ENCODE measurements at places on chromosomes 16 and 17.

GRCh38 chr17:30381340-30381659 is 2.6 kb downstream of the CPD start:
- DNase-seq, result no peak

DNA sequence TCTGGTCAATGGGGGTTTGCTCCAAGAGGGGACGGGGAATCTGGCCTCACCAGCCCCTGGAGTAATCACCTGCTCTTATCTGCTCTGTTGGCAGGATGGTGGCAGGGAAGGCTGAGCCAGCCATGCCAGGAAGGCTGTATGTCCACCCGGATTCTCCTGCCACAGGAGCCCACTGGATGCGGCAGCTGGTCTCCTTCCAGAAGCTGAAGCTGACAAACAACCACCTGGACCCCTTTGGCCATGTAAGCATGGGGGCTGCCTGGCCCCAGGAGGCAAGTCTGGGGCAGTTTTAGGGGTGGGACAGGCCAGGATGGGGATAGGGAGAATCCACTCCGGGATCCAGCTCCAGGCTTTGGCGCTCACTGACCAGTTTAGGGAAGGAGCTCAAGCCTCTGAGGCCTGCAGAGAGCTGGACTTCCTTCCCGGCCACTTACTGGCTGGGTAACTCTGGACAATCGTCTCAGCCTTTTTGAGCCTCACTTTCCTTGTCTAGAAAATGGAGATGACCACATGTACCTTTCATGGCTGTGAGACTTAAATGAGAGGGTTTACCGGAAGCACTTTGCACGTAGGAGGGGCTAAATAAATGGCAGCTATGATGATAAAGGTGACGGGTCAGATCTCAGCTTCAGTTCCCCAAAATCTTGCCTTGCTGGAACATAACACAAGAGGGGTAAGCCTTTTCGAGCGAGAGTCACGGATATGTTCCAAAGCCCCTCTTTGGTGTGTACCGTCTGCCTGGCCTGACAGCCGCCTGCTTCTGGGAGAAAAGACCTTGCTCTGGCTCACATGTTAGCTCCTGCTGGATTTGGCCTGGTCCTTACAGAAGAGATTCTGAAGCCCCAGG is 15.4 kb downstream of the TBX4 start:
- DNase-seq, result no peak

DNA sequence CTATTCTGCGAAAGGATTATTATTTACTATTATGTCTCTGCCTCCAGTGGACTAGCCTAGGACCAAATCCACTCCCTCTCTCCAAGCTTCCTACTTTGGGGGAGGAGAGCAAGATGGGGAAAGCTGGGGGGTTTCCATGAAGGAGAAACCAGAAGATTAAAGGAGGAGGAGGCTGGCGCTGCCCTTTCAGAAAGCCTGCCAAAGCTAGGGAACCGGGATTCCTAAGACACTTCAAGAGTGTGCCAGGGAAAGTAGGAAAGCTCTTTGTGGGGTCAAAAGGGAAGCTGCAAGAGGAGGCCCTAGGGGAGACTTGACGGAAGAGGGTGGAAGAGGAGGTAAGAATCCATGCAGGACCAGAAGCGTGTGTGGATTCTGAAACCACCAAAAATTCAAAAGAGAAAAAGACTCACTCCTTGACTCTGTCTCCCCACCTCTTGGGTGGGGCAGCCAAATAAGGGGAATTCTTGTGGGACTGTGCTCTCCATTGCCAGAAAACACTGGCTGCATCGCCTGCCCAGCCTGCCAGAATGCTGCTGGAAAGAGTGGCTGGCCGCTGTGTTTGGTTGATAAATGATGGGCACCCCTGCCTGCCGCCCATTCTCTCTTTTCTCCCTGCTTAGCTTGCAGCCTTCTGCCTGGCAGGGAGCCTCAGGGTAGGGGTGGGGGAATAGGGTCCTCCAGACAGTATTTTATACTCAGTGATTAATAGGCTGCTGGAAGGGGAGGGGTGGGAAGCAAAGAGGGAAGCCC is 11.8 kb upstream of the KAT7 start:
- DNase-seq, result no peak

- DNase-seq, result no peak
These were observed 2.3 kb upstream of the SSTR5 start for GRCh38 chr16:1070084-1070863.

DNA sequence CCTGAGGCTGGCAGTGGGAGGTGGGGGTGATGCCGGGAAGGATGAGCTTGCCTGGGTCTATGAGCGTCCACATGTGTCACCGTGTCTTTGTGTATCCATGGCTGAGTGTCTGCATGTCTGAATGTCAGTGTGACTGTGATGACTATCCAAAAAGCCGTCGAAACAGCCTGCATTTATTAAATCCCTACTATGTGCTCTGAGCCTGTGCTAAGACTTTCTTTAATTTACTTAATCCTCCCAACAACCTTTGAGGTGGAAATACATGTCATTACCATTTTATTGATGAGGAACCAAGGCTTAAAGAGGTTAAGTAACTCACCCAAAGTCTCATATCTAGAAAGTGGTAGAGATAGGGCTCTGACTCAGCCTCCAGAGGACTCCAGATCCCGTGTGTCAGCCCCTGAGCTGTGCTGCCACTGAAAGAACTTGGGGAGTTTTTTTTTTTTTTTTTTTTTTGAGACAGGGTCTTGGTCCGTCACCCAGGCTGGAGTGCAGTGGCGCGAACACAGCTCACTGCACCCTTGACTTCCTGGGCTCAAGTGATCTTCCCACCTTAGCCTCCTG is 20.0 kb downstream of the ARHGAP23 start:
- no peak for DNase-seq

- no peak for DNase-seq
These were observed 580 bp downstream of the TANC2 start for GRCh38 chr17:62966426-62967204.

- DNase-seq, result no peak
These were observed 13.6 kb downstream of the HSD11B2 start for GRCh38 chr16:67444259-67445125.

- no peak for DNase-seq
These were observed 37.1 kb downstream of the NUP93 start for GRCh38 chr16:56767024-56767423.

GRCh38 chr17:58136669-58137279 is 11.4 kb upstream of the OR4D1 start:
- DNase-seq, result no peak

- no peak for DNase-seq
These were observed 32.3 kb upstream of the NUDT7 start for GRCh38 chr16:77689971-77690370.

- DNase-seq, result no peak
These were observed 41.0 kb downstream of the PTRH2 start for GRCh38 chr17:59666235-59666634.

DNA sequence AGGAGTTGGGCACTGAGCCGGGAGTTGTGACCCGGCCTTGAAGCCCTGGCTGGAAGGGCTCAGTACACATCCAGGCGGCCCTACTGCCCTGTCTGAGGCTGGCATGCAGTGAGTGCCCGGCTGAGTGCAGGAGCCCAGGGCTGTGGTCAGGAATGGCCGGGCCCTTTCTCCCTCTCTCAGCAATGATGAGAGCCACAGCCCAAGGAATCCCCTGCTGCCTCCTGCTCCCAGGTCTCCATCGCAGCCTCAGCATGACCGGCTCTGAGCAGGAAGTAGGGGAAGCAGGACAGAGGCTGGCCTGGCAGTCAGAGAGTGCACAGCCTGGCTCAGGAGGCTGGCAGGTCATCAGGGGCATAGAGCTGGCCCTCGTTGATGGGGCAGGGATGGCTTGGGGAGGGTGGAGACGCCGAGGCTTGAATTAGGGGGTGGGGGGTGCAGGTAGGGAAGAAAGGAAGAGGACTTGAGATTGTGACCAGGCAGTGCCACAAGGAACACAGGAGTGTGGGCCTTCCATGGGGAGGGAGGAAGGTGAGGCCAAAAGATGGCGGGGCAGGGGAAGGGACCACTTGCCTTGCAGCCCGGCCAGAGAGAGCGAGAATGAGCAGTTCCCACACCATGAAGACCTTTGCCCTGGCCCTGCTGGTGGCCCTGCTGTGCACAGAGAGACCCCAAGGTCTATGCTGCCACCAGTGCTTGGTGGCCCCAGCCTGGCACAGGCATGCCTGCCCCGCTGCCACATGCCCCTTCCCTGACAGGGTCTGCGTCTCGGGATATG is 32.1 kb upstream of the KRT17 start:
- DNase-seq, result no peak

DNA sequence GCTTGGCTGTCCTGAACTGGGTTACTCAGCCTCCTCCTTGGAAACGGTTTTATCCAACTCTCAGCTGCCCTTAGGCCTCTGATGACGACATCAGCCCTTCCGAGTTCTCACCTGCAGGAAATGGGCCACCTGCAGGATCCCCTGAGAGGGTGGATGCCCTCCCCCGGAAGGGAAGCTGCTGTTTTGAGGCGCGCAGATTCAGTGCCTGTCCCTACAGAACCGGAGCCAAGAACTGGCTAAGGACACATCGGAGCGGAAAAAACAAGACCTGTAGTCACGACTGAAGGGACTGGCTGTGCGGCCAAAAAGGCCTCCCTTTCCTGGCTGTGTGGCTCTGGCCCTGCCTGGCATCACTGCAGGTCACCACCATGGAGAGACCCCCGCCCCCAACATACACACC is 11.7 kb upstream of the C16orf95 start:
- no peak for DNase-seq

DNA sequence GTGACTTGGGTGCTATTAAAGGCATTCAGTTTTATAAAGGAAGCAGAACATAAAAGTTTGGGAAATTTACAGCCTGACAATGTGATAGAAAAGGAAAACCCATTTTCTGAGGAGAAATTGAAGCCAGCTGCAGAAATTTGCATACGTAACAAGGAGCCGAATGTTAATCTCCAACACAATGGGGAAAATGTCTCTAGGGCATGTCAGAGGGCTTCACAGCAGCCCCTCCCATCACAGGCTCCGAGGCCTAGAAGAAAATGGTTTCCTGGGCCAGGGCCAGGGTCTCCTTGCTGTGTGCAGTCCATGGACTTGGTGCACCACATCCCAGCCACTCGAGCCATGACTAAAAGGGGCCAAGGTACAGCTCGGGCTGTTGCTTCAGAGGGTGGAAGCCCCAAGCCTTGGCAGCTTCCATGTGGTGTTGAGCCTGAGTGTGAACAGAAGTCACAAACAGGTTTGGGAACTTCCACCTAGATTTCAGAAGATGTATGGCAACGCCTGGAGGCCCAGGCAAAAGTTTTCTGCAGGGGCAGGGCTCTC is 23.9 kb upstream of the TOM1L1 start:
- no peak for DNase-seq

- DNase-seq, result no peak
These were observed 934 bp upstream of the AOC2 start for GRCh38 chr17:42843358-42843934.

DNA sequence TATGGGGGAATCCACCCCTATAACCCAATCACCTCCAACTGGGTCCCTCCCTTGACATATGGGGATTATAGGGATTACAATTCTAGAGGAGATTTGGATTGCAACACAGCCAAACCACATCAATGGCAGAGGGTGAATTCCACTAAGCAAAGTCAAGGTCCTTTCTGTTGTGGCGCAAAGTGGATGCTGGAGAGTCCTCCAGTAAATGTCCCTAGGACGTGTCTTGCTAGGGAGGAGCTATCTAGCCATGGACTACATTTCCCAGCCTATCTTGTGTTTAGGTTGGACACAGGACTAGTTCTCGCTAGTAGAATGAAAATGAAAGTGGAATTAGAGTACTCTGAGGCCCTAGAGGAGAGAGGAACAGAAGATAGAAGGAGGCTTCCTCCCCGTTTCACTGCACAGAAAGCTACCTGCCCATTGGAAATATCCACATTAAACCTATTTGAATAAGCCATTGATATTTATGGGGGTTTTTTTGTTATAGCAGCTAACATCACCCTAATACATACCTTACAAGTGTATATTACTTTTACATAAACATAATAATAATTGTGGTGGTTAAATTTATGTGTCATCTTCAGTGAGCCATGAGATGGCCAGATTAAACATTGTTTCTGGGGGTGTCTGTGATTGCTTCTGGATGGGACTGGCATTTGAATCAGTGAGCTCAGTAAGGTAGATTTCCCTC is 56.7 kb upstream of the ERCC4 start:
- DNase-seq, result no peak

DNA sequence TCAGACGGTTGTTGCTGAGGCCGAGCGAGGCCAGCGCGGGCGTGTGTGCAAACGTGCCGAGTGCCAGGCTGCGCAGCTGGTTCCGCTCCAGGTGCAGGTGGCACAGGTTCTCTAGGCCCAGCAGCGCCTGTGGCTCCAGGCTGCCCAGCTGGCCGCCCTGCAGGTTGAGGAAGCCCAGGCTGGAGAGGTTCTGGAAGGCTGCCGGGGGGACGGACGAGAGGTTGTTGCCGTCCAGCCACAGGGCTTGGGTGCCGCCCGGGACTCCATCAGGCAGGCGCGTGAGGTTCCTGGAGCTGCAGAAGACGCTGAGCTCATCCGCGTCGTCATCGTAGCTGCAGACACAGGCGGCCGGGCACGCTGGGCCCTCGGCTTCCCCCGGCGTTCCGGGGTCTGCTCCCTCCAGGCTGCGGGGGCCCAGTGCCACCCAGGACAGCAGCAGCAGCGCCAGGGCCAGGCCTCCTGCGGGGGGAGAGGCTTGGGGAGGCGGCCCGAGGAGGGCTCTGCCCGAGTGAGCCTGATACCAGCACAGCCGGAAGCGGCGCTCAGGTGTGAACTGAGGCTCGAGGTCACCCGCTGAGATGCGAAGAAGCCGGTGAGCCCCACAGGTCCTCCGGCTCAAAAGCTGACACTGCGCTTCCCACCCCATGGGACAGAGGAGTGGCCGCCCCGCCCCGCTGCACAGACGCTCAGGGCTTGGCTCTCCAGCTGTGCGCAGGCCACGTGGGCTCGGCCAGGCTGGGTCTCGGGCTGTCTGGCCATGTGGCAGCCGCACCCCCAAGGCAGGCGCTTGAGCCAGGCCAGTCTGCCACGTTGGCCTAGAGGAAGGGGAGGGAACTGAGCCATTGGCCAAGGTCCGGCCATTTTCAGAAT is 1.3 kb downstream of the IGFALS start:
- no peak for DNase-seq

- no peak for DNase-seq
These were observed 67.2 kb downstream of the PCTP start for GRCh38 chr17:55818026-55818425.

- DNase-seq, result no peak
These were observed 12.5 kb upstream of the TMIGD1 start for GRCh38 chr17:30346221-30346795.

DNA sequence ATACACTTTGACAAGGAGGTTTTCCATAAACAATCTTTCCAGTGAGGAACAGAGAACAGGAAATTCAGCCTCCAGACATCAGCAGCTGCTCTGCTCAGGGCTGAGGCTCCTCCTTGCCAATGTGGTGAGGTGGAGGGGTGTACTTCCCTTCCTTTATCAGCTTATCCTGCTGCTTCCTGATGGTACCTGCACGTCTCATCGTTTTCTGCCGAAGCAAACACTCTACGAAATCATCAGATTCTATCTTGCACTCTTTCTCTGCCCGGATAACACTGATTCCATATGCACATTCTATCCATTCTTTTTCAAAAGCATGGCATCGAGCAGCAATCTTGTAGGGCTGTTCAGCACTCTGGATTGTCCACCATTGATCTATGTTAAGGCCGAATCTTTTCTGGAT is 15.4 kb upstream of the SEZ6 start:
- DNase-seq, result no peak
